HAP-1 (cell line): ENCODE measurements at places on chromosomes 3 and 15.
A peak's percentile ranks its signal among the peaks of the same experiment; 100 is the strongest.

- no peak for DNase-seq
Measured at GRCh38 chr3:112984485-112984884, 6.3 kb upstream of the GTPBP8 start.

DNA sequence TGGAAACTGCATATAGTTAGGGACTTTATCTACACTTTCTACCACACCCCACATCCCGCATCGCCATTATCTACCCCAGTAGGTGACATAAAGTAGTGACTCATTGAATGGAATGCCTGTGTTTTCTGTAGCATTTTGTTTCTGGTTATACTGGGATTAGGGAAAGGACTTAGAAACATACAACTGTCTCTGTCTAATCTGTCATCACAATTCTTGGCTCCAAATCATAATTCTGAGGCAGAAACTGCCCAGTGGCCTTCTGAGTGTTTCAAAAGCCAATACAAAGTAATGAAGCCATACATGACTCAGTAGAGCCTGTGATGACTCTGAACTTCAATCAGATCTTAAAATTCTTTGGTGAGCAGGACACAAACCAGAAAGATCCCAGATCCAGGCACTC, 115.7 kb upstream of the CHRM5 start:
- no peak for DNase-seq

GRCh38 chr3:32309654-32310242, 71.3 kb downstream of the CMTM8 start:
- DNase-seq = no peak

GRCh38 chr3:32870373-32871095, 52.7 kb downstream of the TRIM71 start:
- no peak for DNase-seq

DNA sequence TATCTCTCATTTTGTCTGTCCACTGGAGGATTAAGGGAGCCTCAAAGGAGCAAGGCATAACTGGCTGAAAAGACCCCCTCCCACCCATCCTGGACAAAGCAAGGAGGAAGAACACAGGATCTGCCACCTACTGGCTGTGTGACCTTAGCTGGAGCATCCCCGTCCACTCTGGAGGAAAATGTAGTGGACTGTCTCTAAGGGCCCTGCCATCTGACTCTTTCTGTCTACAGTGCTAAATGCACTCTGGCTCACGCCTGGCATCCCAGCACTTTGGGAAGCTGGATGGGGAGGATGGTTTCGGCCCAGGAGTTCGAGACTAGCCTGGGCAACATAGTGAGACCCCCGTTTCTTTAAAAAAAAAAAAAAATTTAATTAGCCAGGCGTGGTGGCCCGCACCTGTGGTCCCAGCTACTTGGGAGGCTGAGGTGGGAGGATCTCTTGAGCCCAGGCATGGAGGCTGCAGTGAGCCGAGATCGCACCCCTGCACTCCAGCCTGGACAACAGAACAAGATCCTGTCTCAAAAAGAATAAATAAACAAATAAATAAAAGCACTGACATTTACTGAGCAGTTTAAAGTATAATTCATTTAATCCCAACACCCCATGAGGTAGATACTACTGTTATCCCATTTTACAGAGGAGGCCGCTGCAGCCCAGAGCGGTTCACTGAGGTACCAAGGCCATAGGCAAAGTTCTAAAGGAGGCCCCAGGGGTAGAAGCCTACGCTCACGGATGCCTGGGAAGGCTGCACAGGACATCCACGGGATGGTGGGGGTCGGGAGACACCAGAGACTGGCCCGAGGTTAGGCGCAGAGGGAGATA, 1.1 kb downstream of the TBC1D2B start:
- peak; percentile 77 for DNase-seq

DNA sequence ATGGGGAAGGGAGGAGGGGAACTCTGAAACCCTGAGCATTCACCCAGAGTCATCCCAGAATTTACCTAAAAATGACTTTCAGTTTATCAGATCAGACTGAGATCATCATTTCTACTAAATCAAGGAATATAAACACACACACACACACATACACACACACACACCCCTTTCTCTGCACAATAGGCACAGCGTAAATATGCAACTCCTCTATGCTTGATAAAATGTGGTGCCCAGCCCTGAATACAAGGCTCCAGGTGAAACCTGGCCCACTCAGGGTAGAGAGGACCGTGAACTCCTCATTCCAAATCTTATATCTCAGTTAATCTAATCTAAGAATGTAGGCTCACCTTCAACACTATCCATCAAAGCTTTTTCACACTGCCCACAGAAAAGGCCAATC, 31.8 kb upstream of the SEC22A start:
- DNase-seq = no peak

- DNase-seq = no peak
Measured at GRCh38 chr3:9870978-9871377, 9.1 kb downstream of the CIDEC start.
